Hindlimb muscle (tissue), 1 donor: ENCODE measurements at places on chromosomes 1 and 21. TPM values are rescaled to one million over a fixed set of nuclear protein-coding genes. Genes with fewer than 3 reads are reported as not detected.

The TRIM67 gene
- 0.05 TPM for polyA plus RNA-seq

The RIPPLY3 gene
- 0.17 TPM for polyA plus RNA-seq

The TCHHL1 gene
- not detected for polyA plus RNA-seq

The PPIAL4G gene
- 0.06 TPM for polyA plus RNA-seq

The PAQR6 gene
- polyA plus RNA-seq, result 5.2 TPM

The PPM1J gene
- 3.8 TPM for polyA plus RNA-seq

The AMPD1 gene
- polyA plus RNA-seq, result 142 TPM

The SYDE2 gene
- 2.4 TPM for polyA plus RNA-seq

The C2CD4D gene
- 0.12 TPM for polyA plus RNA-seq
